WTC11 (cell line): ENCODE measurements at places on chromosomes 7 and 10. TPM values are rescaled to one million over a fixed set of nuclear protein-coding genes. Genes with fewer than 3 reads are reported as not detected.

GRCh38 chr7:111029574-111030251 lies 61.2 kb upstream of the LRRN3 start:
- no peak overlapping the region for H3K27ac ChIP-seq
- H3K36me3 ChIP-seq, result no peaks in the 10 kb centered on the region
- H3K4me3 ChIP-seq, result no peak overlapping the region
- no peak for DNase-seq

DNA sequence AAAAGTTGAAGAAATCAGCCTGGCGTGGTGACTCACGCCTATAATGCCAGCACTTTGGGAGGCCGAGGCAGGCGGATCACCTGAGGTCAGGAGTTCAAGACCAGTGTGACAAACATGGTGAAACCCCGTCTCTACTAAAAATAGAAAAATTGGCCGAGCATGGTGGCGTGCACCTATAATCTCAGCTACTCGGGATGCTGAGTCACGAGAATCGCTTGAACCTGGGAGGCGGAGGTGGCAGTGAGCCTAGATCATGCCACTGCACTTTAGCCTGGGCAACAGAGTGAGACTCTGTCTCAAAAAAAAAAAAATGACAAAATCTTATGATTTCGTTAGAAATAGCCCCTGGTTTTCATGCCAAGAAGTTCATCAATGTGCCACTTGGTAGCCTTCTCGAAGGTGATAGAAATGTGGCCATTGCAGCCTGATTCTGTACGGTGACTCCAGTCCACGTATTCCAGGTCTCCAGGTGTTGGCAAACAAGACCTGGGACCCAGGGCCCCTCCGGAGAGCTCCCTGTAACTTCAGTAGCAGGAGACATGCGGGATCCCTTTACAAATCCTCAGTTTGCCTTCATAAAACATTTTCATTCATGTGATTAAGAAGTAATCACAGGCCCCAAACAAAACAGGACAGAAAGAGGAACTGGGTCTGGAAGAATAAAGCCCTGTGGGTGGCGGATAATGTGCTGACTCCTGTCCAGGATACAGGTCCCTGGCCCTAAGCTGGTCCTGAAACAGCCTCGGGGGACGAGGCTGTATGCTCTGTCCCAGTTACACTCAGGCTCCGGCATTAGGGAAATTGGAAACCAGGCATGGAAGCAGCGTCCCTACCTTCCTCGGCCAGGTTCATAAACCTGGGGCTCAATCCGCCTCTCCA lies 207.3 kb upstream of the SH2B2 start:
- peak; percentile 26 for DNase-seq
- no peaks in the 10 kb centered on the region for H3K27me3 ChIP-seq
- H3K27ac ChIP-seq, result peak overlapping the region; percentile 64

GRCh38 chr7:140062118-140062527 lies 628 bp downstream of the PARP12 start:
- peak; percentile 38 for DNase-seq
- peak overlapping the region; percentile 71 for H3K4me3 ChIP-seq
- peaks cover 46% of the 10 kb centered on the region for H3K27me3 ChIP-seq

- H3K36me3 ChIP-seq, result no peaks in the 10 kb centered on the region
- H3K27me3 ChIP-seq, result no peaks in the 10 kb centered on the region
- no peak for DNase-seq
- peak overlapping the region; percentile 73 for H3K27ac ChIP-seq
- H3K4me3 ChIP-seq, result no peak overlapping the region
Measured at GRCh38 chr7:2564970-2565540, 6.3 kb downstream of the IQCE start.

GRCh38 chr10:72694476-72695369 lies 2.8 kb downstream of the MCU start:
- no peaks in the 10 kb centered on the region for H3K36me3 ChIP-seq
- no peak overlapping the region for H3K4me3 ChIP-seq
- H3K4me1 ChIP-seq, result peaks cover 25% of the 10 kb centered on the region
- no peak for DNase-seq

DNA sequence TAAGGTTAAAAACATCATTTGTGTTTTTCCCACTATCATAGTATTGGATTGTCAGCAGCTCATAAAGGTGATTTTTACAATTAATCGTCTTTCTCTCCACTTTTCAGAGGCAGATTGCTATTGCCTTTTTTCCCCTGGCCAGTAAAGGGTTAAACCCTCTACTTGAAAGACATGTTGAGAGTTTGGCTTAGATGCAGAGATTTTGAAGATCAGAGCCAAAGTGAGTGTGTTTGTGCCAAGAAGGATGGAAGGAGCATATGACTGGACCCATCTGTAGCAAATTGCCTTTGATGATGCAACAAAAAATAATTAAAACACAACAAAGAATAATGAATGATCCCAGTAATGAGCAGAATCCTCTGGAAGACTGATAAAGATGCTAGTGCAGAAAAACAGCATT lies 373.1 kb downstream of the MALRD1 start:
- H3K27me3 ChIP-seq, result peaks cover 44% of the 10 kb centered on the region
- H3K27ac ChIP-seq, result no peak overlapping the region
- peaks cover 60% of the 10 kb centered on the region for H3K4me1 ChIP-seq
- DNase-seq, result no peak
- no peak overlapping the region for H3K4me3 ChIP-seq

- H3K4me3 ChIP-seq, result no peak overlapping the region
- H3K27ac ChIP-seq, result no peak overlapping the region
- no peak for DNase-seq
- no peaks in the 10 kb centered on the region for H3K27me3 ChIP-seq
Measured at GRCh38 chr7:139743267-139743966, 34.4 kb downstream of the HIPK2 start.

- DNase-seq, result no peak
- H3K27me3 ChIP-seq, result peaks cover 24% of the 10 kb centered on the region
- peaks cover 38% of the 10 kb centered on the region for H3K4me1 ChIP-seq
- H3K36me3 ChIP-seq, result no peaks in the 10 kb centered on the region
Measured at GRCh38 chr10:98269435-98269912, 1.5 kb upstream of the LOXL4 start.

GRCh38 chr7:56127241-56127975 lies 11.2 kb upstream of the NUPR2 start:
- H3K4me1 ChIP-seq, result no peaks in the 10 kb centered on the region
- no peak for DNase-seq
- H3K4me3 ChIP-seq, result no peak overlapping the region
- no peak overlapping the region for H3K27ac ChIP-seq
- peaks cover 6% of the 10 kb centered on the region for H3K27me3 ChIP-seq

- peaks cover 28% of the 10 kb centered on the region for H3K4me1 ChIP-seq
- no peak overlapping the region for H3K4me3 ChIP-seq
- H3K27me3 ChIP-seq, result no peaks in the 10 kb centered on the region
Measured at GRCh38 chr10:107540981-107541380, 376.5 kb upstream of the SORCS1 start.

GRCh38 chr10:3926258-3926657 lies 141.2 kb upstream of the KLF6 start:
- H3K36me3 ChIP-seq, result no peaks in the 10 kb centered on the region
- H3K4me1 ChIP-seq, result no peaks in the 10 kb centered on the region
- no peak for DNase-seq

DNA sequence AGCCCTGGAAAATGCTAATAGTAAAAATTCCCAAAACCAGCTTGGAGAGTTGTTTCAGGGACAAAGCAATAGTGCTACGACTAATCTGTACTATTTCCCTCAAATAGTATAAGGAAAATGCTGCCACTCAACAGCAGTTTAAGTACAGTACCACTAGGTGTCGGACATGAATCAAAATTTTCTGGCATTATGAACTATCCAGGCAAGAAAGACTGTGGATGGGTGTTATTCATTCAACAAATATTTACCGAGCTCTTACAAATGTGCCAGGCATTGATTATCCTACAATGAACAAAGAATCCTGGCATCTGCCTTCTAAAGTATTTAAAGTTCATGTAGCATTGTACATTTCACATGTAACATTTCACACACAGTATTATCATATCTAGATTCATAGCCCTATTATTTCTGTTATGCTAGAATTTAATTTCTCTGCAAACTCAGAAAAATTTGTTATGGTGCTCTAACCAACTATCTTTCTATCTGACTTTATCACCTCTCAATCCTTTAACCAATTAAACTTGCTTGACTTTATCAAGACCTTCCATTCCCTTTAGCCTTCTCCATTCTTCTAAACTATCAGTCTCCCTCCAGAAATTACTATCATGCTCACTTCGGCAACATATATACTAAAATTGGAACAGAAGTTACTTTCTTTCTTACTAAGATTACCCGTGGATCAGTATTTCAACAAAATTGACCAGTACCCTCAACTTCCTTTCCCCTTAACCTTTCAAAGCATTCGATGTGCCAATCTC lies 80.6 kb downstream of the ARHGAP21 start:
- H3K4me3 ChIP-seq, result no peak overlapping the region
- H3K4me1 ChIP-seq, result peaks cover 8% of the 10 kb centered on the region
- H3K36me3 ChIP-seq, result no peaks in the 10 kb centered on the region
- H3K27ac ChIP-seq, result no peak overlapping the region
- no peak for DNase-seq
- H3K27me3 ChIP-seq, result no peaks in the 10 kb centered on the region

DNA sequence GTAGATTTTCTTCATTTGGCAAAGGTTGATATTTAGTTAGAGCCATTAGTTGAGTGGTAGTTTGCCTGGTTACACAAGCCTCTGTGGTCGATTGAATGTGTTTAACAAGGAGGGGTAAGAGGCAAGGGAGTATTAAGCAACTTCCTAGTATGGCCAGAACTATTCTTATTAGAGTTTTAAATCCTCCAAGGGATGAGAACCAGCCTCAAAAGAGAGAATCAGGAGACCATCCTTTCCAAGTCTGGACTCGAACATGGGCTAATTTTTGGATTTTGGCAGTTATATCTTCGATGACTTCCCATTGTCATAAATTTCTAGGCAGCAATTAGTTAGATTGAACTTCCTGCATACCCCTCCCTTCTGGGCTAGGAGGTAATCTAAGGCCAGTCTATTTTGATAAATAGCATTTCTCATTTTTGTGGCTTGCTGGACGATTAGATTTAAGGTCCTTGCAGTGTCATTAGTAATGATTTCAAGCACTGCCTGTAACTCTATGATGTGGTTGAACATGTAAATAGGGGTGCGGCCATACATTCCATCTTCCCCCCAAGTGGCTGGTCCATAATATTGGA lies 219.5 kb upstream of the KCND2 start:
- H3K4me1 ChIP-seq, result peaks cover 3% of the 10 kb centered on the region; the same call in 1 of the 2 replicates
- H3K27ac ChIP-seq, result no peak overlapping the region
- DNase-seq, result no peak

GRCh38 chr7:7570584-7570983 lies 3.9 kb downstream of the MIOS start:
- DNase-seq, result no peak
- H3K27ac ChIP-seq, result no peak overlapping the region
- no peak overlapping the region for H3K4me3 ChIP-seq
- peaks cover 27% of the 10 kb centered on the region for H3K36me3 ChIP-seq

DNA sequence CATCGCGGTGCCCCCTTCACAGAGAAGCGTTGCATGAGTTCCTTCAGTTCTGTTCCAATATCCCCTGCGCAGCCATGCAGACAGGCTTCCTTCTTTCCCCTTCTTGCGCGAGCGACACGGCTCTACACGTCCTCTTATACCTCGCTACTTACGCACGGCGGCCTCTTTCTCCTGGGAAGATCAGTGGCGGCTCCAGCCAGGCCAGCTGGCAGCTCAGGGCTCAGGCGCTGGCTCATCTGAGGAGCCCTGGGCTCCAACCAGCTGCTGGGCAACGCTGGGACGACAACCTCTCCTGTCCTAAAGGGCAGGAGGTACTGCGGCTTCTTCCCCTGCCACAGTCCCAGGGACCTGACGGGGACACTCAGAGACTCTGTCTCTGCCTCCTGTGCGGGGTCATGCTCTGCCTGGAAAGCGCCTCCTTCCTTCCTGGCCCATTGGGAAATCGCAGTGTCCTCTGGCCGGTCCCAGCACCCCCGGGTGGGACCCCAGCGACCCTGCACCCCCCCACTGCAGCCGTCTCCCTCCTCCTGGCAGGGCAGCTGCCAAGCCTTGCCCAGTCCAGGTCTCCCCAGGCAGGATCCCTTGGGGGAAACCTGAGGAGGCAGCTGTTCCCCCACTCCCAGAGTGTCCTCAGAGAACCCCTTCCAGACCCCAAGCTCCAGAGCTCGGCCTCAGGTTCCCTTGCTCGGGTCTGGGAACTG lies 5.0 kb upstream of the FAM20C start:
- H3K27me3 ChIP-seq, result peaks cover 5% of the 10 kb centered on the region; the same call in 1 of the 2 replicates
- DNase-seq, result no peak
- peak overlapping the region; percentile 54 for H3K27ac ChIP-seq
- H3K36me3 ChIP-seq, result no peaks in the 10 kb centered on the region

DNA sequence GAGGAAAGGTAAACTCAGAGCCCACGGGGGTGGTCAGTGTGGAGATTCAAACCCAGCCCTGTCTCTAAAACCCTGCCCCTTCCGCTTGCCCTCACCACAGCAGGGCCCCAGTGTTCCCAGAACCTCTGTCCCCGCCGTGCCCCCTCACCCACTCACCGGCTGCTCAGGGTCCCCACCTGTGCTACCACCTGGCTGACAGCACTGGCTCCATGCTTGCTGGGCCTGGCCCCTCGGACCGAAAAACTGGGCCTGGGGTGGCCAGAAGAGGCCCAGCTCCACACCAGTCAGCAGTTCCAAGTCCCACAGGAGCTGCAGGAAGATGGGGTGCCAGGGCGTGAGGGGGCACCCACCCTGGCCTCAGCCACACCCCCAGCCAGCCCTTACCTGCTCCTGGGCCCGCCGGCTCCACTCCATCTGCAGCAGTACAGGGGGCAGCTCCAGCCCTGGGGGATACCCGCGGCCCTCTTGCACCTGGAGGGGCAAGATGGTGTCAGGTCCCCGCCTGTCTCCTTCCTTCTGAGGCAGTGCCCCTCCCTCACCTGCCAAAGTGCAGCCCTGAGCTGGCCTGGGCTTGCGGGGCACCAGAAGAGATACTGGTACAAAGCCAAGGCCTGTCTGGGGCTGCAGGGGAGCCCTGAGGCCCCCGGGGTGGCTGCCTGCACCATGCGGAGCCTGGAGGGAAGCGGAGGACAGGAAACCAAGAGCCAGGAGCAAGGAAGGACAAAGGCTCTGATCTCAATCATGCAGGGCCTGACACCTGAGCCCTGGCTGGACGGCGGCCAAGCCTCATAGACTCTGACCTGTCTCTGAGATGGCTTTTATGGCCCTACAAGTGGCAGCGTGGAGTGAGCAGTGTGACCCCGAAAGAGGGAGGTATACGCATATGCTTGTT lies 11.7 kb downstream of the ATP6V1F start:
- H3K27me3 ChIP-seq, result peaks cover 25% of the 10 kb centered on the region
- no peaks in the 10 kb centered on the region for H3K36me3 ChIP-seq
- no peak overlapping the region for H3K27ac ChIP-seq
- peaks cover 4% of the 10 kb centered on the region; the same call in 1 of the 2 replicates for H3K4me1 ChIP-seq
- DNase-seq, result no peak
- no peak overlapping the region for H3K4me3 ChIP-seq

- H3K4me3 ChIP-seq, result peak overlapping the region; percentile 33; the same call in 1 of the 2 replicates
- H3K4me1 ChIP-seq, result peaks cover 39% of the 10 kb centered on the region
- H3K36me3 ChIP-seq, result no peaks in the 10 kb centered on the region
- H3K27me3 ChIP-seq, result peaks cover 44% of the 10 kb centered on the region
Measured at GRCh38 chr10:22481687-22482539, 136.6 kb downstream of the SPAG6 start.

- no peaks in the 10 kb centered on the region for H3K36me3 ChIP-seq
- no peak for DNase-seq
- H3K27ac ChIP-seq, result peak overlapping the region; percentile 33; the same call in 1 of the 2 replicates
- H3K4me3 ChIP-seq, result no peak overlapping the region
- no peaks in the 10 kb centered on the region for H3K4me1 ChIP-seq
Measured at GRCh38 chr7:145986248-145986874, 130.2 kb upstream of the CNTNAP2 start.

The GIMAP8 gene
- 0.09 to 0.18 TPM (median 0.09 TPM) in 3 replicates for total RNA-seq

The ANKRD1 gene
- total RNA-seq, result not detected in 3 replicates

The TSPAN15 gene
- total RNA-seq, result 8.3 to 10.4 TPM (median 10.1 TPM) in 3 replicates

The NEUROD6 gene
- total RNA-seq, result not detected in 3 replicates

The NXPH1 gene
- 0.14 to 0.59 TPM (median 0.27 TPM) in 3 replicates for total RNA-seq

The MYPN gene
- total RNA-seq, result 0.05 TPM in 1 of 3 replicates, not detected in the others

The SCRN1 gene
- total RNA-seq, result 96.2 to 105 TPM (median 101 TPM) in 3 replicates

The TRIM73 gene
- total RNA-seq, result 2.0 to 3.0 TPM (median 2.3 TPM) in 3 replicates

The SLC4A2 gene
- total RNA-seq, result 131 to 164 TPM (median 131 TPM) in 3 replicates

The FEZF1 gene
- 11.1 to 20.0 TPM (median 11.6 TPM) in 3 replicates for total RNA-seq

The GIMAP1 gene
- 0.05 to 0.09 TPM in 2 of 3 replicates, not detected in the other for total RNA-seq
